Activated CD4-positive, alpha-beta T cell treated with anti-CD3 and anti-CD28 coated beads for 36 hours (primary cell): ENCODE measurements at places on chromosomes 3 and 15. TPM values are rescaled to one million over a fixed set of nuclear protein-coding genes. Genes with fewer than 3 reads are reported as not detected.

GRCh38 chr15:93035953-93036810, 52.8 kb downstream of the RGMA start:
- H3K4me3 ChIP-seq = peak overlapping the region; percentile 27
- DNase-seq = peak; percentile 72
- H3K36me3 ChIP-seq = no peaks in the 10 kb centered on the region
- H3K27ac ChIP-seq = no peak overlapping the region
- peaks cover 2% of the 10 kb centered on the region for H3K27me3 ChIP-seq

DNA sequence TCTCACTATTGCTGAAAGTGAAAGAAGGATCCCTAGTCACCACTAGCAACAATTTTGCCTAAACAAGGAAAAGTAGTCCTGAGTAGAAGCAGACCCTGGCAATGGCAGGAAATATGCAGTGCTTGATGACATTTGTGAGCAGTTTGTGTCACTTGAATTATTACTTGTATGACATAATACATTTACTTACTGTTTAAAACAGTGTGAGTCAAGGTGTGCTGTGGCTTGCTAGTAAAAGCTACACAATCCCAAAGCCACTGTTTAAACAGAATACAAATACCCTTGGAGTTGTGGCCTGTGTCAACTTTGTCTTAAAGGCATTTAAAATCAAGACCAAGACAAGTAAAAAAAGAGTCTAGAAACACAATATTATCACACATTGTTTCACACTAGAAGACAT, 775.4 kb downstream of the ROBO1 start:
- no peak overlapping the region for H3K27ac ChIP-seq
- H3K4me1 ChIP-seq = no peaks in the 10 kb centered on the region
- H3K27me3 ChIP-seq = no peaks in the 10 kb centered on the region
- H3K4me3 ChIP-seq = no peak overlapping the region
- H3K36me3 ChIP-seq = no peaks in the 10 kb centered on the region
- DNase-seq = no peak

DNA sequence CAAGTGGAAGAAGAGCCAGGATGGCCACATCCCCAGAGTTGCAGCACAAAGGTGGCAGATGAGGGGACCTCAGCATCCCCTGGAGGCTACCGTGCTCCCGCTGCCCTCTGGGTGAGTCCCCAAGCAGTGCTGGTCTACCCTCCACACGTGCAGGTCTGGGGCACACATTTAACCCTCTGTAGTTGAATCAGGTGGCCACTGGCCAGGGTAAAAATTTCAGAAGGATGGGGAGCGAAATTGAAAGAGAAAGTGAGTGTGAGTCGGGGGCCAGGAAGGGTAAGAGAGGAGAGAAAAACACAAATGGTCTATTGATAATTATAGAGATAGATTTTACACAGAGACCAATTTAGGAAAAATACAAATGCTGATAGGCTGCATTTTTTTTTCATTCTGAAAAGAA, 139.5 kb upstream of the EIF1B start:
- H3K36me3 ChIP-seq = no peaks in the 10 kb centered on the region
- no peak overlapping the region for H3K27ac ChIP-seq
- peaks cover 4% of the 10 kb centered on the region for H3K27me3 ChIP-seq
- no peak for DNase-seq

- H3K27ac ChIP-seq = no peak overlapping the region
- H3K27me3 ChIP-seq = no peaks in the 10 kb centered on the region
Measured at GRCh38 chr3:64677961-64678716, 9.7 kb downstream of the ADAMTS9 start.

GRCh38 chr15:48447657-48448056, 116.4 kb downstream of the DUT start:
- no peak overlapping the region for H3K27ac ChIP-seq
- no peaks in the 10 kb centered on the region for H3K27me3 ChIP-seq
- H3K4me3 ChIP-seq = no peak overlapping the region
- H3K4me1 ChIP-seq = no peaks in the 10 kb centered on the region
- no peaks in the 10 kb centered on the region for H3K36me3 ChIP-seq

GRCh38 chr3:155989536-155989935, 119.1 kb downstream of the GMPS start:
- peaks cover 3% of the 10 kb centered on the region for H3K27me3 ChIP-seq
- DNase-seq = no peak
- no peaks in the 10 kb centered on the region for H3K4me1 ChIP-seq
- no peak overlapping the region for H3K27ac ChIP-seq
- no peaks in the 10 kb centered on the region for H3K36me3 ChIP-seq

GRCh38 chr3:25229586-25229985, 198.5 kb upstream of the RARB start:
- H3K27ac ChIP-seq = no peak overlapping the region
- no peaks in the 10 kb centered on the region for H3K4me1 ChIP-seq
- no peaks in the 10 kb centered on the region for H3K36me3 ChIP-seq
- no peaks in the 10 kb centered on the region for H3K27me3 ChIP-seq
- no peak for DNase-seq

DNA sequence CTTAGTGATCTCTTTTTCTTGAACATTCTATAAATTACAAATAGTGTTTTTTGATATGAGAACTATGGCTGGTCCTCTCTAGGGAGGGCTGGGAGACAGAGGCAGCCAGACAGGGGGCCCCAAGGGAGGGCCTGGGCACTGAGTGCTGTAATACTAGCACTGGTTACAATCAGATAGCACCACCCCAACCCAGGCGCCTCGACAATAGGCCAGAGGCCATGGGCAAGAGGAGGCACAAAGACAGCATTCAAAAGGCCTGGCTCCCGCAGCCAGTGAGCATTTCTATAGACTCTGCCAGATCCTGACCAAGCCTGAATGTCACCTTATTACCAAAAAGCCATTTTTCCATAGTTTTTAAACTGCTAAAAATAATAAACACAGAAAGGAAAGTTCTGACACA, 158.5 kb downstream of the THRB start:
- H3K27ac ChIP-seq = no peak overlapping the region
- H3K36me3 ChIP-seq = no peaks in the 10 kb centered on the region
- DNase-seq = no peak

DNA sequence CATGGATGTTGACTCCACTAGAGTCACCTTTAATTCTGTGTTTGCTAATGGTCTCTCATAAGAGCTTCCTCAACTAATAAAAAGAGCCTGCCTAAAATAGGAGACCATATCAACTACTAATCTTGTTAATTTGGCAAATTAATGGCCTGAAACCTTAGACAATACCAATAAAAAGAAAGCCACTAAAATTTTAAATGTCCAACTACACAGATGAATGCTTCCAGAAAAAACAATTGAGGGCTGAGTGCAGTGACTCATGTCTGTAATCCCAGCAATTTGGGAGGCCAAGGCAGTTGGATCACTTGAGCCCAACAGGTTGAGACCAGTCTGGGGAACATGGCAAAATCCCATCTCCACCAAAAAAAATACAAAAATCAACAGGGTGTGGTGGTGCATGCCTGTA, 230.9 kb downstream of the NSUN3 start:
- no peaks in the 10 kb centered on the region for H3K4me1 ChIP-seq
- H3K36me3 ChIP-seq = no peaks in the 10 kb centered on the region
- peaks cover 2% of the 10 kb centered on the region for H3K27me3 ChIP-seq

GRCh38 chr3:76502076-76502475, 537.8 kb upstream of the ROBO2 start:
- no peaks in the 10 kb centered on the region for H3K4me1 ChIP-seq
- no peaks in the 10 kb centered on the region for H3K36me3 ChIP-seq
- H3K27me3 ChIP-seq = no peaks in the 10 kb centered on the region
- DNase-seq = no peak
- no peak overlapping the region for H3K4me3 ChIP-seq

- no peak for DNase-seq
- H3K27me3 ChIP-seq = peaks cover 19% of the 10 kb centered on the region
- no peaks in the 10 kb centered on the region for H3K36me3 ChIP-seq
- H3K27ac ChIP-seq = no peak overlapping the region
- H3K4me1 ChIP-seq = no peaks in the 10 kb centered on the region
Measured at GRCh38 chr15:38796589-38796988, 232.0 kb upstream of the RASGRP1 start.

DNA sequence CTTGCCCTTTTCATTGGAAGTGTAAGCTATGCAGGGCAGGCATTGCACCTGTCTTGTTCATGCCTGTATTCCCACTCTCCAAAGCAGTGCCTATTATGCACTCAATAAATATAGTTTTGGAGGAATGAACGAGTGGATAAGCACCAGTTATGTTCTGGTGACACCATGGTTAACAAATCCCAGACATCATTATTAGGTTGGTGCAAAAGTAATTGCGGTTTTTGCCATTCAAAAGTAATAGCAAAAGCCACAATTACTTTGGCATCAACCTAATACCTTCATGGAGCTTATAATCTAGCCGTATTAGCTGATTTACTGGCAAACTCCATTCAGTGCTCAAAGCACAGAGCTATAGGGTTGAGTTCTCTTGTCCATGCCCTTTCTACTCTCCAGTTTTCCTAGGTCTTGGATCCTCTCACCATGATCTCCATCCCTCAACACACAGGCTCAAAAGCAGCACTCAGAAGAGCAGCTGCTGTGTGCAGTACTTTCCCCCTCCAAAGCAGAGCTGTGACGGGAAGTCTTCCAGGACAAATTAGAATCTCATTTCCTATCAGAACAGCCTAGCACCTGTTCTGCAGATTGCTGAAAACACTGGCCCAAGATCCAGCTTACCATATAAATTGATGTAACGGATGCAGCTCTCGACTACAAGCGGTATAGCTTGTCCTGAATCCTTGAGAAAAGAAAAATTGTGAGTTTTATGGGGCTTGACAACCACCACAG, 63.2 kb upstream of the RAD18 start:
- H3K4me3 ChIP-seq = no peak overlapping the region
- H3K4me1 ChIP-seq = no peaks in the 10 kb centered on the region
- no peaks in the 10 kb centered on the region for H3K27me3 ChIP-seq
- H3K36me3 ChIP-seq = no peaks in the 10 kb centered on the region
- DNase-seq = no peak
- no peak overlapping the region for H3K27ac ChIP-seq

GRCh38 chr3:42502429-42503250, at the start of gene VIPR1:
TSS of gene VIPR1 (plus strand) at chr3:42502643. CDS start at chr3:42502736, 93 bp downstream.
- H3K27ac ChIP-seq = peak within 1 kb of the TSS; percentile 71
- peak within 1 kb of the TSS; percentile 83 for H3K4me3 ChIP-seq
- H3K4me1 ChIP-seq = peaks cover 46% of the 10 kb centered on the region
- peaks cover 16% of the 10 kb centered on the region for H3K27me3 ChIP-seq
- peak; percentile 96 for DNase-seq

DNA sequence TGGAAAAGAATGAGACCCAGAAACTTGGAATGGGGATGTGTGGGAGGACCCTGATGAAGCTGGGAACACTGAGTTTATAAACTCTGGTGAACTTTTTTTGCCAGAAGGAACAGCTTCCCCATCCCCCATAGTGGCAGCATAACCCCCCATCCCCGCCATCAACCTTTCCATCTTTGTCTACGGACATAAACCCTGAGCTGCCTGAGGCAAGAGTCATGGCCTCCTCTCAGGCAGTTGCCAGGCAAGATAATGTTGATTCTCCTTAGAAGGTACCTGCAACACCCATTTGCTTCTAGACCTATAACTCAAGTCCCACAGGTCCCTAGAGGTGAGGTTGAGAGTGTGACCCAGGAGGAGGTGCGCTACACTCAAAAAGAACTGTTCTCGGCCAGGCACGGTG, 11.5 kb downstream of the MAP4 start:
- no peaks in the 10 kb centered on the region for H3K4me1 ChIP-seq
- H3K27ac ChIP-seq = no peak overlapping the region
- DNase-seq = no peak
- H3K4me3 ChIP-seq = no peak overlapping the region
- no peaks in the 10 kb centered on the region for H3K27me3 ChIP-seq

DNA sequence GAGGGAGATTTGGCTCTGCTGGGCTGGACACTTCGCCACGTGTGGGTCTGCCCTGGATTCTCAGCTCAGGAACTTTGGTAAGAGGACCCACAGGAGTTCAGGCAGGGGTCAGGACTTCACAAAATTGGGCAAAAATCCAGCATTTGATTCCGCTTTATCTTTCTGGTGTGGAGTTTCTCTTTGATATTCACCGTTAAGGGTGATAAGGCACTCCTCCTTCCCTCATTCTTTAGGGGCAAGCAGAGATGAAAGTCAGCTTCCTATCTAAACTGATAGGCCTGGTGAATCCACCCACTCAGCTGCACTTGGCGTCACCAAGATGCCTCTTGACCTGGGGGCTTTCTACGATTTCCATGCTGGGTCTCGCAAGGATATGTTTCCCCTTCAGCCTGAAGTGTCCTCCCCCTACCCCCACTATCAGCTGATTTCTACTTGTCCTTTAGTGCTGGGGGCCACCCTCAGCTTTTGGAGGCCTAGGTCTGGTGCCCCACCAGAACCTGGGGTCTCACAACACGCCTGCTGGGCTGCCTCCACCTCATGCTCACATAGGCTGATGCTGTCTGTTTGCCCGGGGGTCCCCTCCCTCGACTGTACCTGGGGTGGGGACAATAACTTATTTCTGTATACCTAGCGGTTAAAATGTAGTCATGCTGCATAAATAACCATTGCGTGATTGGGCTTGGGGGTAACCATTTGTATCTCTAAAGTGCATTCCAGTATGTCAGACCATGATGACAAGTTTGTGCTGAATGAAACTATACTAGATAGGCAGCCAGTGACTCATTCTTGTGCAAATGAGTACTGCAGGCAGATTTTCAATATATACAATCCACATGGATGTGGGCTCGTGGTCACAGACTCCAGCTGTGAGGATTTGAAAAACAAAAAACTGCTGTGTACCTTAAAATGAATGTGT, 248.3 kb downstream of the ADAMTS17 start:
- DNase-seq = no peak
- peaks cover 3% of the 10 kb centered on the region for H3K36me3 ChIP-seq
- H3K27ac ChIP-seq = no peak overlapping the region
- H3K4me1 ChIP-seq = no peaks in the 10 kb centered on the region
- no peak overlapping the region for H3K4me3 ChIP-seq
- H3K27me3 ChIP-seq = no peaks in the 10 kb centered on the region

GRCh38 chr15:63600001-63600615, 2.9 kb downstream of the FBXL22 start:
- no peak for DNase-seq
- H3K4me1 ChIP-seq = peaks cover 53% of the 10 kb centered on the region
- H3K4me3 ChIP-seq = peak overlapping the region; percentile 88
- H3K27ac ChIP-seq = peak overlapping the region; percentile 90

Gene TNFAIP8L3
- not detected for total RNA-seq

Gene MITF
- not detected for total RNA-seq

Gene EPHA3
- total RNA-seq = 0.09 TPM

Gene STRC
- total RNA-seq = 0.66 TPM

Gene ENTPD3
- total RNA-seq = not detected

Gene ACTC1
- not detected for total RNA-seq

Gene AP3B2
- total RNA-seq = 0.39 TPM

Gene FGD5
- total RNA-seq = 0.09 TPM

Gene SCAMP5
- total RNA-seq = 3.9 TPM
